ENCODE measurements at places on chromosomes 1 and 21. TPM values are rescaled to one million over a fixed set of nuclear protein-coding genes. Genes with fewer than 3 reads are reported as not detected.

Gene RUNX3
- total RNA-seq, result not detected

Gene CRYBG2
- not detected for total RNA-seq

Gene CHODL
- not detected for total RNA-seq

Gene REN
- total RNA-seq, result not detected

Gene ATP1A4
- total RNA-seq, result not detected

Gene LAD1
- not detected for total RNA-seq

Gene STMN1
- 98.2 TPM for total RNA-seq

Gene ITPKB
- 9.6 TPM for total RNA-seq

Gene SPATA45
- 0.39 TPM for total RNA-seq

Data from articular chondrocyte of knee joint (primary cell).